C1 segment of cervical spinal cord (tissue), 14 donors: ENCODE measurements at places on chromosomes 11 and 22.

GRCh38 chr22:19509923-19510322, 14.3 kb downstream of the CLDN5 start:
- DNase-seq, result no peak

- no peak for DNase-seq
Observed at GRCh38 chr22:33582822-33583400, 337.4 kb downstream of the LARGE1 start.

DNA sequence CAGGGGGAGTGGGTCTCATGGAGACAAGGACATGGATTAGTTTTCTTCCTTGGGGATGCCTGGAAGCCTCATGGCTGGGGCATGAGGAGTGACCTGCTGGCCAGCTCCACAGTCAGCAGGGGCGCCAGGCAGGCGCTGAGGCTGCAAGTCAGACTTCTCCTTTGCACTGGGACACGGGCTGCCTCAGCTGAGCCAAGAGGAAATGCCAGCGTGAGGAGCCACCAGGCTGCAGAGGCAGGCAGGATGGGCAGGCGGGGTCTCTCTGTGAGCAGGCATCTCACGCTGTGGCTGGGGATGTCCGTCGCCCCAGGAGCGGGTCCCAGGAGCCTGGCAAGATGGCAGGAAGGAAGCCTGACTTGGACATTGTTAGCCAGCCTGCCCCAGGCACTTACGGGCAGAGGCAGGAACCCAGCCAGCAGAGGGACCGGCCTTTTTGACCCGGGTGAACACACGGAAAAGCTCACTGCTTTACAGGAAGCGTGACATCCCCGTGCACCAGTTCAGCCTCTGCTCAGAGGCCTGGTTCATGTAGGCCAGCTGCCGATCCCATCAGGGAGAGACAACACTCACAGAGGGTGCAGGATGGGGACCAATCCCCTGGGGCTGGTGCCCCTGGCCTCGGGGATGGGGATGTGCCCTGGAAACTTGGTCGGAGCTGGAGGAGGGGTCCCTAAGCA, 10.2 kb downstream of the GNB1L start:
- peak; percentile 21 for DNase-seq

DNA sequence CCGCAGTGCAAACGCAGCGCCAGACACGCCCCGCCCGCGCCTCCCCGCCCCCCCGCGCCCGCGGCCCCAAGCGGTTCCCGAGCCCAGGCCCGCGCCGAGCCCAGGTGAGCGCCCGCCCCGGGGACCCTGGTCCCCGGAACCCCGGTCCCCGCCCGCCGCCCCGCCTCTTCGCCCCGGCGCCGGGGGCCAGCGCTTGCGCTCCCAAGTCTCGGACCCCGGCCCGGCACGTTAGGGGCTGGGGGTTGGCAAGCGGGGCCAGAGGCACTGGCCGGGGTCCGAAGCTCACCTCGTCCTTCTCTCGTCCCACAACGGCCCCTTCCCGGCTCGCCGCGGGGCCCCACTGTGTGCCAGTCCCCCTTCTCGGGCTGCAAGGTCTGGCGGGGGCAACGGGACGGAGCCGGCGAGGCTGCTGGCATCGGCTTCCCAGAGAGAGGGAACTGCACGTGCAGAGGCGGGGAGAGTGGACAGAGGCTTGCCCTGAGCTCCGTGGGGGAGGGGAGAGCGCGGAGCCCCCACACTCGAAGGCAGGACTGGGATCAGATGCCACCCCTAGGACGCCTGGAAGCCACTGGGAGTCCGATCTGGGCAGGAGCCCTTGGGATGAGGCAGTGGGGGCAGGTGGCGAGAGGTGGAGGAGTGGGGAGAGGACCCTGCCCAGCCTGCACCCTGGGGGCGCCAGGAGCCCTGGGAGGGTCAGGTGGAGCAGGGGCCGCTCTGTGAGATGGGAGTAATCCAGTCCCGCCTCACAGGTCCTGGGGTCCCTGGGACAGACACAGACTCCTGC, 1.8 kb upstream of the AIFM3 start:
- DNase-seq, result no peak

DNA sequence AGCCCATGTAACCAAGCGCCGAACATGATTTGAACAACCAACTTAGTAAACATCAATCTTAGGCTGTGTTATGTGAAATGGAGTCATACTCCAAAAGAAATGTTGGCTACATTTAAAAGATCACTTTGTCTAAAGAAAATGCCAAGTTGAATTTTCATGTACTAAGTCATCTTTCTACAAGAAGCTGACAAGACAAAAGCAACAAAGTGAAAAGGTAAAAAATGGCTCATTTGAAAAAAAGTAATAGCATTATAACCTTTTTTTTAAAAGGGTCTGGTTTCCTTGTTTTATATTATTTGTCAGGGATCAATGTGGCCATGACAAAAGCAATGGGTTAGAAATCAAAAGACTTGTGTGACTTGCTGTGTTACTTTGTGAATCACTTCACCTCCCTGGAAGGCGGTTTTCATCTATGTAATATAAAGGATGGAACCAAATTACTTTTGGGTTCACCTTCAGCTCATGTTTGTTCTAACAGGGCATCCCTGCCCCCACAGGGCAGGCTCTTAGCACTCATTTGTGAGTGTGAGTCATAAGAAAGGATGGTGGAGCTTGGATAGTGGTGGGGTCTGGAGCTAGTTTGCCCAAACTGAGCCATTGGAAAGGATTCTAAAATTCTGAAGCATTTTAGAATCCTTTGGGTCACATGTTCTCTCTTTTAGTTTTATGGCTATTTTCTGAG, 131.9 kb upstream of the MTMR2 start:
- no peak for DNase-seq

- DNase-seq, result no peak
Observed at GRCh38 chr11:68379206-68379605, 66.8 kb downstream of the LRP5 start.

- DNase-seq, result no peak
Observed at GRCh38 chr22:48755059-48755949, 1072.4 kb downstream of the BRD1 start.

GRCh38 chr11:64299847-64300648, at the start of gene CATSPERZ:
CATSPERZ (plus strand) TSS chr11:64300358; CDS start chr11:64300411, 53 bp downstream.
- no peak for DNase-seq

GRCh38 chr11:44505581-44506054, 59.8 kb upstream of the CD82 start:
- DNase-seq, result no peak

- DNase-seq, result no peak
Observed at GRCh38 chr22:29629903-29630516, 26.6 kb downstream of the NF2 start.

GRCh38 chr11:88474655-88475054, 137.1 kb upstream of the CTSC start:
- DNase-seq, result no peak

DNA sequence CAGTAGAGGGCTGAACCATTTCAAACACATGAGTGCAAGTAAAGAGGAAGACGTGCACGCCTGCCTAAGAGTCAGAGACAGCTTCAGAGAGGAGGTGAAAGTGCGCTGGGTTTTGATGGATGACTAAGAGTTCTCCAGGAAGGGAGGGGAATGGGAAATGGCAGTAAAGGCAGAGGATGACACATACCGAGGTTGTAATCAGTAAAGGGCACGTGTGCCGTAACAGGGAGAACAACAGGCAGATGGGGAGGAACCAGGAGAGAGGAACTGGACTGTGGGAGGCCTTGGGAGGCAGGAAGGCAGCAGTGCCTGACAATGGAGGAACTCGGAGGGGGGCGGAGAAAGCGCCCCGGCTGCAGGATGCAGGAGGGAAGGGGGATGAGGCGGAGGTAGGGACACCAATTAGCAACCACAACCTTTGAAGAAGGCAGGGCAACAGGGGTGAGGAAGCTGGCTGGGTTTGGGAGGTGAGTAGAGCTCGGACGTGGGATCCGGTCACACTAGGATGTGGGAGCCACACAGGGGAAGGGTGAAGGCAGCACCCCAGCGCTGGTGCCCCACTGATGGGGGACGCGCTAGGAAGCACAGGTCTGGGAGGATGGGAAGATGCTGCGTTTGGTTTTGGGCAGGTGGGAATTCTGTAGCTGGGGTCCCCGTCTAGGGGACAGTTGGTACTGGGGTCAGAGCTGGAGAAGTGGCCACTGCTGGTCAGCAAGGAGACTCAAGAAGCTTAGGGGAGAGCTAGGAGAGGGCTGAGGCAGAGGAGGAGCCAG, 67.4 kb downstream of the SCUBE1 start:
- DNase-seq, result no peak

DNA sequence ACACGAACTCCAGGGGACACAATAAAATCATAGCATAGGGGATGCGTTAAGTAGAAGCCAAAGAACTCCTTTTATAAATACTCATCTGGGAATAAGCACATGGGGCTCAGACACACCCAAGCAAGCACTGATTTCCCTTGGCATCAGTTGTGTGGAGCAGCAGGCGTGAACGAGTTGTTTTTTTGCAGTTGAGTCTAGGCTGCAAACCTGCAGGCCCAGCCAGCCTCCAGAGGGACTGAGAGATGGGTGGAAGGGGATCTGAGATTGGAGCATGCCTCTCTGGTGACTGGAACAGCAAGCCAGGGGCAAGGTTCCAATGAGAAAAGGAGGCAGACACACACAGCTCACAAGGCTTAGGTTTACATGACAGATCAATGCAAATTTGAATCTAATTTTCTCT, 27.4 kb upstream of the SEZ6L start:
- DNase-seq, result no peak

DNA sequence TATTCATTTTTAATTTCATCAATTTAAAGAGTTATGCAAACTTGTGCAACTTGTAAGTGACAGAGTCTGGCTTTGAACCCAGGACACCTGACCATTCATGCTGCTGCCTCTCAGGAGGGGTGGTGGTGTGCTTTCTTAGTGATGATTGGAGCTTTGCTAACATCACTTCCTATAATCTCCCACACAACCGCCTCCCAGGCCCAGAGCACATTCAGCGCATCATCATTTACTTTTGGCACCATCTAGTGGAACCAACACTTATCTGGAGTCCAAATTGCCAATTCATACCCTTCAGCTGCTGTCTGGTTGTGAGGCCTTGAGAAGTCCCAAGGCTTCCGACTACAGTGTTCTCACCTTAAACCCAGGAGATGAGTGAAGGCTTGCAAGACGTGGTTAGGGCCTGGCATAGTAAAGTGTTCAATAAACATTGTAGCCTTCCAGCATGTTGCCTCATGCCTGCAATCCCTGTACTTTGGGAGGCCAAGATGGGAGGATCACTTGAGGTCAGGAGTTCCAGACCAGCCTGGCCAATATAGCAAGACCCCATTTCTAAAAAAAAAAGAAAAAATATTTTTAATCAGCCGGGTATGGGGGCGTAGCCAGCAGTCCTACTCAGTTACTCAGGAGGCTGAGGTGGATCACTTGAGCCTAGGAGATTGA, 1.1 kb upstream of the TTLL1 start:
- DNase-seq, result no peak

- DNase-seq, result no peak
Observed at GRCh38 chr22:40030026-40030757, 35.4 kb downstream of the FAM83F start.

GRCh38 chr22:35893698-35894097, 134.9 kb downstream of the RBFOX2 start:
- DNase-seq, result no peak

- no peak for DNase-seq
Observed at GRCh38 chr11:61027141-61027840, 55.8 kb downstream of the CD6 start.

DNA sequence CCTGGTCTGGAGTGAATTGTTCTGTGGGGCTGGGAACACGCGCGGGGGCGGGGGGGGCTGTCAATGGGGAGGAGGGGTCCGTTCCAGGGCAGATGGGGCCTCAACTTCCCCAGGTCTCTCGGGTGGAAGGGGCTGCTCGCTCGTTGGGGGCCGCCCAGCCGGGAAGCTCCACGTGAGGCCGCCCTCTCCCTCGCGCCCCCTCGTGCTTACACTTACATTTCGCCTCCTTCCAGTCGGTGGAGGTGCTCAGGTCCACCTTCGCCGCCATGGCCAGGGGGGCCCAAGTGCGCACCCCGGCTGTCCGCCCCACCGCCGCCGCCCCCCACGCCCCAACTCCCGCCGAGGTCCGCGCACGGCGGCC, 452 bp downstream of the MACROD1 start:
- no peak for DNase-seq

GRCh38 chr11:75200051-75200450, 40.5 kb upstream of the TPBGL start:
- DNase-seq, result no peak

- no peak for DNase-seq
Observed at GRCh38 chr11:103863497-103863896, 172.9 kb upstream of the DDI1 start.

DNA sequence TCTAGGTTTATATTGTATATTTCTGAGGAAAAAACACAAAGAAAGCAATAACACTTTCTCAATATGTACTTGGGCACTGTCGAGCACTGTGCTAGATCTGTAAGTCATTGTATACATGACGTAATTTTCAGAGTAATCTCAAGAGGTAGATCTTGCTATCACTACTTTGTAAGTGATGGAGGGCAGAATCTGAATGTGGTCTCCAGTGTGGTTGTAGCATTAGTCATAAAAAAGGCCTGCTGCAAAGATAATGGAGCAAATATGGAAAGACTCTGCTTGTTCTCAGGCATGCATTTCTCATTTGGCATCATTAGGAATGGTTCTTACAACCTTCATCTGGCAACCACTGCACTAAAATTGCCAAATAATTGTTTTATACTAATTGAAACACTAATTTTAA, 419.8 kb upstream of the CCDC179 start:
- DNase-seq, result no peak

- DNase-seq, result no peak
Observed at GRCh38 chr11:48077251-48077650, 96.9 kb downstream of the PTPRJ start.

DNA sequence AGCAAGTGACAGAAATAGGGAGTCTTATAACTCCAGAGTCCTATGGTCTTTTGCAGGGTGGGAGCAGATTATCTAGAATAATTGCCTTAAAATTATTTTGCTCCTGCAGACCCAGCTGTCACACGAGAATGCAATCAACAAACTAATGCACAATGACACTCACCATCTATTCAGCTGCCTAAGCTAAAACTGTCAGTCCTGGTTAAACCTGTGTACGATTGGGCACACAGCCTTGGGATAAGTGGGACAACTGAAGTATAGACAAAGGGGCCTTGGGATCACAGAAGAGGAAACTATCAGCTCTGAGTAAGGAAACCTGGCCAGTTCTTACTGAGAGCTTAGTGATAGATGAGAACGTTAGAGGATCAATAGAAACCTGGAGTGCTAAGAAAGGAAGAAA, 595.9 kb upstream of the KIRREL3 start:
- no peak for DNase-seq
